ENCODE measurements at places on chromosomes 13 and 19.
A peak's percentile ranks its signal among the peaks of the same experiment; 100 is the strongest.

DNA sequence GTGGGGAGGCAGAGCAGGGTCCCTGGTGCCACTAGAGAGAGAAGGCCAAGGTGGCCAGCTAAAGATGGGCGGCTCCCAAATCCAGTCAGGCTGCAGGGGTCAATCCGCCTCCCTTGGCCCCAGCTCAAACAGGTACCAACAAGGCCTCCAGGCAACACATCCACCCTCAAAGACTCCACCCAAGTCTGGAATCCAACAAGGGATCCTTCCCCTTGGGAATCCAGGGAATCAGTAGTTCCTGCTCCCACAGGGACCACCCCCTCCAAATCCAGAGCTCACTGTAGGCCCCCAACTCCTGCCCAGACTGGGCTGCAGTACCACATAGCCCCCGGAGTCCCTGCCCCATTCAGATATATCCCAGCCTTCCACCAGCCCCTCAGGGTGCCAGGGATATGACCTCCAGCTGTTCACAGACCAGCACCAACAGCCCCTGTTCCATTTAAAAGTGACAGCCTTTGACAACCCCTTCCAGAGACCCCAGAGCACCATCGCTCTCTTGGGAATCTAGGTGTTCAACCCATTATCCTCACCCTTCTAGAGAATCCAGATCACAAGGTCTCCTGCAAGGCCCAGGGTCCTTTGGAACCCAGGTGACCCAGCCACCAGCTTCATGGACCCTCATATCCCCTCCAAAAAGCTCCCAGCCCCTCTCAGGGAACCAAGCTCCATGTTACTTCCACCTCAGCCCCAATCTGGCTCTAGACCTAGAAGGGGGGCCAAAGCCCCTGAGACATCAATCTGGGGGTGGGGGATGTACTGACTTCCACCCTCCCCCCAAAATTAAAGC lies 3.2 kb downstream of the ERF start:
- no peak for DNase-seq
- H3K4me3 ChIP-seq: peak overlapping the region; percentile 90
- H3K27ac ChIP-seq: peak overlapping the region; percentile 87
- H3K4me1 ChIP-seq: peaks cover 35% of the 10 kb centered on the region
- H3K36me3 ChIP-seq: no peaks in the 10 kb centered on the region

GRCh38 chr13:101390461-101390860 lies 25.8 kb downstream of the NALCN start:
- peaks cover 8% of the 10 kb centered on the region for H3K4me1 ChIP-seq
- no peak overlapping the region for H3K4me3 ChIP-seq

GRCh38 chr19:10189616-10190015 lies 5.1 kb downstream of the DNMT1 start:
- no peaks in the 10 kb centered on the region for H3K27me3 ChIP-seq
- H3K4me1 ChIP-seq: peaks cover 8% of the 10 kb centered on the region
- no peak for DNase-seq
- H3K4me3 ChIP-seq: no peak overlapping the region

DNA sequence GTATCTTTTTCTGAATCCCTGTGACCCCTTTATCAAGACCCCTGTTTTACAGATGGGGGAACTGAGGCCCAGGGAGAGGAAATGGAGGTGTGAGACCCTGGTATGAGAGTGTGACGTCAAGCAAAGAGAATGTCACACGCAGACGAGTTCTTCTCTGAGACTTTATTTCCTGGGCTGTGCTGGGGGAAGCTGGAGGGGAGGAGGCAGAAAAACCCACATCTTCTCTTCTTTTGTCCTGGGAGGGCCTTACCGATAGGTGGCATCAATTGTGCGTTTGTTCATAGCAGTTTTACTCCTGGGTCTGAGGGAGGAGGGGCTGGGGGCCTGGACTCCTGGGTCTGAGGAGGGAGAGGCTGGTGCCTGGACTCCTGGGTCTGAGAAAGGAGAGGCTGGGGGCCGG lies 4.9 kb upstream of the KLK15 start:
- no peak overlapping the region for H3K4me3 ChIP-seq
- peaks cover 18% of the 10 kb centered on the region for H3K4me1 ChIP-seq
- H3K27ac ChIP-seq: no peak overlapping the region
- no peak for DNase-seq
- peaks cover 78% of the 10 kb centered on the region for H3K27me3 ChIP-seq

GRCh38 chr19:925087-925525 lies 729 bp upstream of the ARID3A start:
- peaks cover 18% of the 10 kb centered on the region for H3K4me1 ChIP-seq
- DNase-seq: no peak
- peak overlapping the region; percentile 75 for H3K4me3 ChIP-seq
- H3K27me3 ChIP-seq: peaks cover 24% of the 10 kb centered on the region
- H3K27ac ChIP-seq: no peak overlapping the region
- H3K36me3 ChIP-seq: peaks cover 4% of the 10 kb centered on the region

DNA sequence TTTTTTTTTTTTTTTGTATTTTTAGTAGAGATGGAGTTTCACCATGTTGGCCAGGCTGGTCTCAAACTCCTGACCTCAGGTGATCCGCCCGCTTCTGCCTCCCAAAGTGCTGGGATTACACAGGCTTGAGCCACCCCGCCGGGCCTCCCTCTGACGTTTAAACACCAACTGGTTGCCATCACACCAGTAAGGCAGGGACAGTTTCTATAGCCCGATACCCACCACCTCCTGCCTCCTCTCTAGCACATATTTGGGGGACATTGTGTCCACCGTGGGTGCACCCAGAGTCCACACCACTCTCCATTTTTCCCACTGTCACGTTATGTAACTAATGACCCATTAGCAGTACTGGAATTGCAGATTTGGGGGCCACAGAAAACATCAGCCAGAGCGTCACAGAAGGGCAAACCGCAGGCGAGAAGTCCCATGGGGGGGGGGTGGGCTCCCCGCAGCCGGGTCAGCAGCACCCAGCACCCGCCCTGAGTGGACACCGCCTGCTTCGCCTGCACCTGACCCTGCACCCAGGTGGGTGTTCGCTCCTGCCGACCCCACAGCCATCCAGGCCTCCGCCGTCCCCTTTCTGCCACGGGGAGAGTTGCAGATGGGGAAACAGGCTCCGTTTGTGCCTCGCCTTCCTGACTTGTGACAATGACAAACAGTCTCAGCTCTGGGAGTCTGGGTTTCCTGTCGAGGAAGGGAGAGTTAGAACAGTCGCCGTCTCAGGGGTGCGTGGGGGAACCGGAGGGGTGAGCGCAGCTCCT lies 3.6 kb downstream of the ONECUT3 start:
- no peaks in the 10 kb centered on the region for H3K36me3 ChIP-seq
- no peak for DNase-seq
- no peak overlapping the region for H3K27ac ChIP-seq
- peaks cover 91% of the 10 kb centered on the region for H3K27me3 ChIP-seq
